ENCODE measurements at places on chromosomes 6 and 20.

- no peak for DNase-seq
Observed at GRCh38 chr6:64023693-64024092, 388.1 kb downstream of the PHF3 start.

GRCh38 chr6:53103993-53104675, 38.9 kb downstream of the FBXO9 start:
- no peak for DNase-seq

DNA sequence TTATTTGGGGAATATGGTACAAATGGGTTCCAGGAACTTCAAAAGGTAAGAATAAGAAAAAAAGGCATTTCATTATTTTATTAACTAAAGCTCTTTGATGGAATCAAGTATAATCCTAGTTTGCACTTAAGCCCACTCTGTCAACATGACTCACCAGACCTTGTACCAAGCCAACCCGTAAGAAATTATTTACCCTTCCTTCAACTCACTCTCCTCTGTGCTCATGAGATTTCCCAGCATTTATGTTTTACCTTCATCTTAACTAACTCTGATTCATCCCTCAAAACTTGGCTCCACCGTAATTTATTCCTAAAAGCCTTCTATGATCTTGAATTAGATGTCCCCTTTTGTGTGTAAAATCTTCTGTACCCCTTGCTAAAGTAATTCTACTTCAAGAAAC, 308.7 kb downstream of the PKHD1 start:
- no peak for DNase-seq

- DNase-seq, result no peak
Observed at GRCh38 chr20:2746636-2747265, 53.7 kb downstream of the CPXM1 start.

DNA sequence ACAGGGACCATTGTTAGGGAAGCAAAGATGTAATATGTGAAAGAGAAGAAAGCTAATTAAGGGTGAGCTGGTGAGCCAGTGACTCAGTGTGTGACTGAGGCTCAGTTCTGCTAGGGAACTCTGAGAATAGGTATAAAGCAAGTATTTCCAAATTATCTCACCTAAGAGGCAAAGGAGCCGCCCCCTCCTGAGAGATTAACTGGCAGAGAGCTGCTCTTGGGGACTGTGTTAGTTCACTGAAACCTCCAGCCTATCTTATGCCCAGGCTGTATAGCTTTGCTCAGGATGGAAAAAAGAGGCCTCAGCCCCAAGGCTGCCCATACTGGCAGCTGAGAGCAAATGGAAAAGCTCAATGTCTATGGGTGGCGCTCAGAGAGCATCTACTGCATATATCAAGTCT, 152.0 kb downstream of the PAK5 start:
- no peak for DNase-seq

DNA sequence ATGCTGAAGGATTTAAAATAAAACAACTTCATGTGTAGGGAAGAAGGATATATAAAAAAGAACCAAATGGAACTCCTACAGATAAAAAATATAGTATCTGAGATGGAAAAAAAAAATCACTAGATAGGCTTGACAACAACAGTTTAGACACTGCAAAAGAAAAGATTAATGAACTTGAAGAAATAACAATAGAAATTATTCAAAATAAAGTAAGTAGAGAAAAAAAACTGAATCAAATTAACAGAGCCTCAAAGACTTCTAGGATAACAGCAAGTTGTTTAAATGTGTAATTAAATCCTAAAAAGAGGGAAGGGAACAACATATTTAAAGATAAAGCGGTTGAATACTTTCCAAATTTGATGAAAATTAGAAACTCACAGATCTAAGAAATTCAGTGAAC, 316.3 kb upstream of the ECI2 start:
- no peak for DNase-seq

DNA sequence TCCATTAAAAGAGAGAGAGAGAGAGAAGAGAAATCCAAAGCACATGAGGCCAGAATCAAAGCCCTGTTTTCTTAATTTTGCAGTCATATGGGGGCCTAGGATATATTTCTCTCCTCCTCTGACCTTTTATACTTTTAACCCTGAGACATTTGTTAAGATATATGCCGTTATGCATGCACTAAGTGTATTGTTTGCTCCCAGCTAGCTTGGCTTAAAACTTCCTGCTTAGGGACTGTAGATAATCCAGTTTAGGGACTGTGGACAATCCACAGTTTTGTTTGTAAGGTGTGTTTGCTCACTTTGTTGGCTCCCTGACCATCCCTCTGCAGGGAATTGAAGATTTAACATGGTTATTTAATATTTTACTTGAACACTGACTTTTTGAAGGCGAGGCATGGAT, 166.3 kb upstream of the TSHZ2 start:
- DNase-seq, result no peak

GRCh38 chr6:149031859-149032598, 285.2 kb downstream of the UST start:
- no peak for DNase-seq

DNA sequence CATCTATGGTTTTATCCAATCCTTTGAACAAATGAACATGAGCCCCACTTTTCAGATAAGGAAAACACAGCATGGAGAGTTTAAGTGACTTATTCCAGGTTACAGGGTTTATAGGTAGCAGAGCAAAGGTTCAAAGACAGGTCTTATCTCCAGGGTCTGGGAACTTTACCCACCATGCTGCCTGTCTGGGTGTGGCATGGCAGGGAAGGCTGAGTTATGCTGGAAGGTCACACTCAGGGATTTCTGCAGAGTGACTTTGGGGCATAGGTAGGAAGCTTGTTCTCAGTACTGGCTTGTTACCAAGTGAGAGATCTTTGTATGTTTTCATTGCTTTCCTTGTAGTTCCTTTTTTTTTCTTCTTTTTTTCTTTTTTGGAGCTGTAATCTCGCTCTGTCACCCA, 1.8 kb downstream of the ZNF831 start:
- no peak for DNase-seq

DNA sequence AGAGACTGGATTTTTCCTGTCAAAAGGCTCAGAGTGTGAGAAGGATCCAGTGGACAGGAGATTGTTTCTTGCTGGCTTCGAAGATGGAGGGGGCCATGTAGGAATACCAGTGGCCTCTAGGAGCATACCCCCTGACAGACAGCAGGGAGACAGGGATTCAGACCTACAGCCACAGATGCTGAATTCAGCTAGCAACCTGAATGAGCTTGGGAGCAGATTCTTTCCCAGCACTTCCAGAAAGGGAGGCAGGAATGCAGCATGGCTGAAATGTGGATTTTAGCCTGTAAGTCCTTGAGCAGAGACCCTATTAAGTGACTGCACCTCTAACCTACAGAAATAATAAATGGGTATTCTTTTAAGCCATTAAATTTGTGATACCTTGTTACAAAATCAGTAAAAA, 44.6 kb downstream of the STXBP5 start:
- DNase-seq, result no peak

GRCh38 chr6:41523915-41524633, 22.1 kb upstream of the FOXP4 start:
- DNase-seq, result no peak

- no peak for DNase-seq
Observed at GRCh38 chr6:150099953-150100352, 31.0 kb upstream of the ULBP3 start.

- DNase-seq, result no peak
Observed at GRCh38 chr6:55182016-55182650, 7.8 kb downstream of the HCRTR2 start.

Data from NCI-H1092 treated with DMSO at 0.1 percent for 48 hours (cell line).